ENCODE measurements at places on chromosomes 1 and 21.

- no peak for DNase-seq
Measured at GRCh38 chr1:9183898-9184297, 50.7 kb upstream of the H6PD start.

DNA sequence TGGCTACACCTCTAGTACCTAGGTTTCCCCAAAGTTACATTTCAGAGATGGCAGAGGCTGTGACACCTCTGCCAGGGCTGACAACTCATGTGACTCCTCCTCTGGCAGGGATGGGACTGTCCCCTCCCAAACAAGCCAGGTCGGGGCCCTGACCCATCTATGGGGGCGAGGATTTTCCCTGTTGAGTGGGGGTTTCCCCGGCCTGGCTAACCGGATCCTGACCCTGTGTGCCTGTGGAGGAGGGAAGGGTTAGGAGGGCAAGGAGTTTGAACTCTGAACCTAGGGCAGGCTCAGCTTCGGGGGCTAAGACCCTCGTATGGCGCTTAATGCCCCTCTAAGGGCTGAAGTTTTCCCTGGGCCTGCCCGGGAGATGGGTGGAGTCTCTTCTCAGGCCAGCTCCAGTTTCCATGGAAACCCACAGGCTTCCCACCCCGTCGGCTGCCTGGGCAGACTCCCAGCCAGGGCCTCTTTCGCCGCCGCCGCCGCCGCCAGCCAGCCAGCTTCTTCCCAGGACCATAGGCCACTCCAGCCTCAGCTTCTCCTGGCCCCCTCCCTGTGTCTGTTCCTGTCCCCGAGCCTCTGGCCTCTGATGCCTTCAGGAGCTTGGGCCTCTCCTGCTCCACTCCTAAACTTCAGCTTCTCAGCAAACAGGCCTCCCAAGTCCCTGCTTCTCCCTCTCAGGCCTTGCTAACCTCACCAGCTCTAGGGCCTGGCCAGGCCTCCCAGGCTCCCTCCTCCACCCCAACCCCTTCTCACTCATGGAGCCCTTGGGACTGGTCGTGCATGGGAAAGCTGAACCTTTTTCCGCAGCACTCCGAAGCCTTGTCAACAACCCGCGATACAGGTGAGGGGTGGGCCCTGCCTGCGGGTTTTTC, at the start of gene BTBD19:
Gene BTBD19, plus strand, starts transcription at position 461 of the 875 bp plus-strand sequence. Its CDS starts 298 bp downstream, at position 759.
- no peak for DNase-seq

GRCh38 chr1:226116673-226117072, 54.2 kb downstream of the H3-3A start:
- no peak for DNase-seq

DNA sequence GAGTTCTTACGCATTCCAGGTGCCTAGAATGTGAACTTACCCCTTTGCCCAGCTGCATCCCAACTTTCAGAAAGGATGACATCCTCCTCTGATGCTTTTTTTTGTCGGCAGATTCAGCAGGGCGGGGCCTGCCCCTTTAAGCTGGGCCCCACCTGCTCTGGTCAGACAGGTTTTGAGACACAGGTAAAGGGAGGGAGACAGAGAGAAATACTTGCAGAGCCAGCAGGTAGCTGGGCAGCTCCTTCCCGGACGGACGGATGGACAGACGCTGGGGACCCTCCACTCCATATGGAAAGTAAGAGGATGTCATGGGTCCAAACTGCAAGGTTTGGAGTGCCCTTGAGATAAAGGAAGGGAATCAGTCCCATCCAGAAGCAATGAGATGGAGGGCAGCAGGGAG, at the start of gene TMEM79:
Gene TMEM79, plus strand, starts transcription at position 214 of the 400 bp plus-strand sequence. CDS start 902 bp downstream, outside the sequence.
- DNase-seq: no peak

DNA sequence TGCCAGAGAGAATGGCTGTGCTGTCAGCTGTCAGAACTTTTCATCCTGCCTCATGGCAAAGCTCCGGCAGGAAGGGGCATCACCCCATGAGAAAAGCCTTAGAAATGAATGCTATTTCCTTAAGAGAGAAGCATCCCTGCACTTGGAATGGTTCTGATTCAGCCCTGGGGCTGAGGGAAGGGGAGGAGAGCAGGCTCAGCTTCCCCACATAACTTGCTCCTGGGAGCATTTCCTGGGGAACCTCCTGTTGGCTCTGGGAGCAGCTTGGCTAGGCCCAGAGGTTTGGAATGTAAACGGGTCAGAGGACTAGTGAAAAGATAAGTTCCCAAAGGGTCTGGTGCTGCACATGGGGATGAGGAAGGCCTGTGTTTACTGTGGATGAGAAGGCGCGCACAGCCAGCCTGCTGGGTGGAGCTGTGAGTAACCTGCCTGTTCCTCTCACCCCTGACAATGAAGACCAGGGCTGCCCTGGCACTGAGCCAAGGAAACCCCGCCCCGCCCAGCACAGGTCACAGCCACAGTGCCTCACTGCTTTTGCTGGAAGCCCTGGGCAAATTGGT, 5.0 kb downstream of the PRELP start:
- DNase-seq: peak; percentile 75

GRCh38 chr1:82226186-82226505, 425.4 kb downstream of the ADGRL2 start:
- DNase-seq: peak; percentile 95

DNA sequence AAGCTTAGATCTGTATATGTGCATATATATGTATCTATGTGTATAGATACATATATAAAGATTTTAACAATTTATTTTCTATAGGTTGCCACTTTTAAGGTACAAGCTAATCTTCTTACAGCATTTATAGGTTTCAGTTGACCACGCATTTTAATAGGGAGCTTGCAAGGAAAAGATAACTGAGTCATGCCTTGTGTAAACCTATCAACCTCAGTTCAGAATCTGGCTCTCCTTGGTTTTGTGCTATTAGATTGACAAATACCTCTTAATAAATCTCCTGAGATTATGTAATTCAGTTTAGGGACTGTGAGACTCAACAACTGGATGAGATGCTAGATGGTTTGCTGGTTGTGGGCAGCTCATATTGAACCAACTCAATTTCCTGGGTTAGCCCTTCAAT, 114.7 kb upstream of the SERBP1 start:
- DNase-seq: no peak

- DNase-seq: no peak
Measured at GRCh38 chr1:174023440-174023839, 1.3 kb upstream of the RC3H1 start.

DNA sequence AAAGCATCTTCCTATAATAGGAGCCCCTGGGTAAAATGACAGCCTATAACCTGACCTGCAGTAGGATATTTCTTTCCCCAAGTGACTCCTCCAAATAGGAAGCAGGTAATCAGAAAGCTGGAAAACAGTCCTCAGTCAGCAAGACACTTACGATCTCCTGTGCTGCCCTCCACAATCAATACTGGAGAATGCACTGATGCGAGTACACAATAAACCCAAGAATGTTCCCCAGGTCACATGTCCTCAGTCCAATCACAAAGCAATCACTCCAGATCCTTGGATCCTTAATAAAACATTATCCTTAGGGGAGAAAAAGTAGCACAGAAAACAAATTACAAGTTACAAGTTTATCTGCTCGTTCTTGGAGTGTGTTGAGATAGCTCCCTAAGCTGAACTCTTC, 233.1 kb downstream of the SLC45A1 start:
- DNase-seq: no peak

DNA sequence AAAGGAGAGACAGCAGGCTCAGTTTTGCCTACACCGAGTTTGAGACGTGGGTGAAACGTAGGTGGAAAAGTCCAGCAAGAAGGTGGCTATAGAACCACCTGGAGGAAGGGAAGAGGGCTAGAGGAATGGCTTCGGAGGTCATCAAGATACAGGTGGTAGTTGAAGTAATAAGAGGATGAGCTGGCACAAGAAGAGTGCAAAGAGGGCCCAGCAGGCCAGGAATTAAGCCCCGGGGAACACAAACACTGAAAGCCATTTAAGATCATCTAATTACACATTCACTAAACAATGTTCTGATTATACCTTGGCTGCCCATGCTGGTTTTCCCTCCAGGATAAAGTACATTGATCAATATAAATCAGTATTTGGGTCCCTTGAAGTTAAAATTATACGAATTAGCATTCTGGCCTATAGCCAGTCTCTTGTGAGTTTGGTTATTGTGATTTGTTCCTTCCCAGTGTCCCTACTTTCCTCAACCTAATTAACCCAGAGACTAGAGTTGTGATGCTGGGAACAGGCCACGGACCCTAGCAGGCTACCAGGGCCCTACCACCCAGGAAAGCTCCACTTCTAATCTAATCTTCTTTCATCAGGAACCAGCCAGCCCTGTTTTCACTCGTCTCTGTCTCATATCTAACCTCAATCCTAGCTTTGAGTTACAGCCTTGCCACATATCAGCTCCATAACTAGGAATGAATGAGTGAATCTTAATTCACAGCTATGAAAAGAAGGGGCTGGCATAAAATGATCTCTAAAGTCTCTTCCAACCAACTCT, 26.4 kb upstream of the PPP1R15B start:
- no peak for DNase-seq

DNA sequence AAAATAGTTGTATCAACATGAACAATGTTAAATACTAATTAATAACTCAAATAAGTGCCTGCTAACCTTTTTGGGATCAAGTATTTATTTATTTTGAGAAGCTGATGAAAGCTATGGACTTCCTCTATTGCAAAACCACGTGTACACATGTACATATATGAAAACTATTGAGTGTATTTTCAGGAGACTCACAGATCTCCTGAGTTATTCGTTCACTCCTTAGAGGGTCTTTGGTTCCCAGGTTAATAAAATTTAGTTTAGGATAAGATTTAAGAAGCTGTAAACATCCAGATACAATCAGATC, 130.5 kb downstream of the DISC1 start:
- no peak for DNase-seq

DNA sequence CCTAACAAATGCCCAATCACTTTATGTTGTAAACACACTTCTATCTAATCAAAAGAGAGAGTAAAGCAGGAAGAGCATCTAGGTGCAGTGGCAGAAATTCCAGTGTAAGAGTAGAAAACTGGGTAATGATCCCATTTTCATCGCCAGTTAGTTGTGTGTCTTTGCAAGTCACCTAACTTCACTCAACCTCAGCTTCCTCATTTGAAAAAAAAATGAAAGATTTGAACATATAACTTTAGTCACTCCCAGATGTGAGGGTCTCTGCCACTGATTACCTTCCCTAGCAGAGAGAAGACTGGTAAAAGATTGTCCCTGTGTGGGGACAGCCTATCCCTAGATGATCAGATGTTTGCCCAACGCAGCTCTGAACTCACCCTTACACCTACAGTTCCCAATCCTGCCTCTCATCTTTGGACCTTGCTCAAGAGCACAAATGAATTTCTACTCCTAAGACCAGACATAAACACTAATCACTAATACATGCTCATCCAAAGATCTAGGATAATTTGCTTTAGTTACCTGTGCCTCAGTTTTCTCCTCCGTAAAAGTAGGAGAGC, 25.2 kb upstream of the DUSP23 start:
- DNase-seq: no peak

DNA sequence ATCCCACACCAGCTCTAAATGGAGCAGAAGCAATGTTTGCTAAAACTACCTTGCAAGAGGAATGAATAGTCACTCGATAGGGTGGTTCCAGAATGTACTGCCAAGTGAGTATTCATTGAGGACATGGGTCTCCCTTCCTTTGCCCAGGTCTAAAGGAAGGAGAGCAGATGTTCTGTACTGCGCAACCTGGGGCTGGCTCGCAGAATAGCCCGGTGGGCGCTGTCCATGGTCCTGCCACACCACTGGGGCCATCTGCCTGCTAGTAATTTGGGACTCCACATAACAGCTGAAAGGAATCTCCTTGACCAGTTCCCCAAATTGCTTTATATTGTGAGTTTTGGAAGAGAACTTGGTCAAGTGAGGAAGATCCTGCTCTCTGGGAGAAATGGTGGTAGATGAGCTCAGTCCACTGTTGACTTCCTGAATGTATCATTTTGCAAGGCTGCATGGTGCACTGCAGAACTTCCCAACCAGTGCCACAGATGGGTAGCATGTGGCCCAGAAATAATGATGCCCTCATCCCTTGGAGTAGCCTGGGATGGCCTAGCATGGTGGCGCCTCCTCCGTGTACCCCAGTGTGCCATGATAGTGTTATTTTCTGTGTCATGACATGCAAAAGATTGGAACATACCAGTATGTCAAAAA, 5.7 kb downstream of the SLC6A17 start:
- no peak for DNase-seq

GRCh38 chr1:175191659-175192058, 917 bp downstream of the KIAA0040 start:
- DNase-seq: no peak

DNA sequence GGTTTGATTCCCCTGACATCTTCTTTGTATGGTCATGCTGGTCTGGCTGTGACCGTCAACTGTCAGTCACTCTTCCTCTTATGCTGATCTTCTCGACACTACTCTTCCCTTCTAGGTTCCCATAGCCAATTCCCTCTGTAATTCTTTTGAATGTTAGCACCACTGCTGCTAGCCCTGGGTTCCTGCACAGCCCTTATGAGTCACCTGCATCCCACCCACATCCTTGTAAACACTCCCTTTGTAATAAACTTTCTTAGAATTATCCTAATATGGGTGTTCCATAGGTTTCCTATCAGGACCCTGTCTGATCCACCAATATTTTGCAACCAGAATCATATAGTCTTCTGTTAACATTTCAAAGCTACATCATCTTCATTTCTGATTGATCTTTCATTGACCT, 37.1 kb downstream of the JUN start:
- no peak for DNase-seq

- DNase-seq: no peak
Measured at GRCh38 chr1:199691540-199691939, 336.0 kb upstream of the NR5A2 start.

DNA sequence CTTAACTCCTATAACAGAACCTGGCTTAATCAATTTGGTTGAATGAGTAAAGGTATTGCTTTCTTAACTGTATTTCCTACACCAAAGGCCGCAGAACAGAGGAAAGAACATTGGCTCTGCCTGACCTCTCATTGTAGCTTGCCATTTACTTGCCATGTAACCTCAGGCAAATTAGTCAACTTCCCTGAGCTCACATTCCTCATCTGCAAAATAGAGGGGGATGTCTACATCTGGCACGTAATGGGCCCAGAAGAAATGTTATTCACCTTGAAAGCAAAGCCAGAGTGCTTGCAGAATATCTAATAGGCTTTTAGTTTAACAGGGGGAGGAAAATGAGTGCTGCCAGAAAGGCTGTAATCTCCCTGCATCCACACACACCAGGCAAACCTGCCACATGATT, 44.3 kb downstream of the LAMC2 start:
- DNase-seq: no peak

- no peak for DNase-seq
Measured at GRCh38 chr1:7552402-7552801, 218.7 kb upstream of the VAMP3 start.

DNA sequence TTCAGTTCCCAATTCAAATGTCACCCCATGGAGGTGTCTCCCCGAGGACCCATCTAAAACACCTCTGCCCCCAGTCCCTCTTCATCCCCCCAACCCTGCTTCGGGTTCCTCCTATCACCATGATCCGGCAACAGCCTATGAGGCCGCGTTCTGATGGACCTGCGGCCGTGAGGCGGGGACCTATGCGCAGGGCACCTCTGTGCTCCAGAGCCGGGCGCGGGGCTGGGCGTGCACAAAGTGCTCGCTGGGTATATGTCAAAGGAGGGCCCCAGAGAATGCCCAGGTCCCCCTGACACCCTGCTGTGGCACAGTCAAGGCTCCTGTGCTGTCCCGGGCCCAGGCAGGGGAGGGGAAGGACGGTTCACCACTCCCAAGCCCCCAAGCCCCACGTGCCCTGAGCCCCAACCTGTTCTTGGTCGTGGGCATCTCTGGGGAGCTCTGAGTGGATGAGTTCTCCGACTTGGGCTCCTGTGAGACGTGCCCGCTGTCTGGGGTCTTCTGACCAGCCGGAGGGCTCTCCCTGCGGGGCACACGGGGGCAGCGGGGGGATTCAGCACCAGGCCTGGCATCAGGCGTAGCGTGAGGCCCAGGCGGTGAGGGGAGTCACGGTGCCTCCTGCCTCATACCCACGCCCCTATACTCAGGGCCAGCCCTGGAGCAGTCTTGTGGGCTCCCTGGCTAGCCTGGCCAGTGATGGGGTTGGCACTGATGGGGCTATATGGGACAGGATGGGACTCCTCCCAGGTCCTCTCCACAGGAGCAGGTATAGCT, 67.7 kb downstream of the RAP1GAP start:
- DNase-seq: no peak
